ENCODE measurements at places on chromosomes 1 and 21. TPM values are rescaled to one million over a fixed set of nuclear protein-coding genes. Genes with fewer than 3 reads are reported as not detected.

GRCh38 chr1:110554871-110555801 lies 36.2 kb upstream of the KCNA10 start:
- H3K27me3 ChIP-seq = peaks cover 62% of the 10 kb centered on the region
- no peaks in the 10 kb centered on the region for H3K36me3 ChIP-seq
- no peaks in the 10 kb centered on the region for H3K4me1 ChIP-seq
- peak overlapping the region; percentile 5 for H3K4me3 ChIP-seq
- no peak overlapping the region for H3K27ac ChIP-seq

DNA sequence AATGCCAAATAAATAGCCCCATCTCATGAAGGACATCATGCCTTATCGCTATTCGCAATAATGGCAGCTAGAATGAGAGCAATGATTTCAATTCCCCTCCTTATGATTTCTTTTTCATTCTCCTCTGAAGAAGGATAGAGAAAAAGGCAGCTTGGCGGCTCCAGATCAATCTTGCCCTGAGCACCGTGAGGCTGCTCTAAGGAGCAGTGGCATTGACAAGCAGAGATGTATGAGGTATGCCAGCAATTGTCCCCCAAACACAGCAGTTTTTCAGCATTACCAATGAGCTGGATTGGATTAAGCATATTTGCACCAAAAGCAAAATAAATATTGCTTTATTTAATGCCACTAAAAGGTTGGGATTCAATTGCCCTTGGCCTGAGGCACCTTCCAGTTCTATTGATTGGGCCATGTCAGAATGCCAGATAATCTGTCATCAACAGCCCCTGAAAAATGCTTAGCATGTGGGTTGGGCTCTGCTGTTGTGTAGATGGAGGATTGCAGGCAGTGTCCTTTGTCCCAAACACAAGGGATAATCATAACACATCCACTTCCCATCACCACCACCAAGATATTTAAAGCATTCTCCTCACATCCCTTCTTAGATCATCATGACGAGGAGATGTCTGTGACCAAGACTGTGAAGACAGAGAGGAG lies 135.7 kb downstream of the BEND5 start:
- H3K4me3 ChIP-seq = no peak overlapping the region
- DNase-seq = no peak
- H3K27me3 ChIP-seq = peaks cover 43% of the 10 kb centered on the region

- no peak overlapping the region for H3K27ac ChIP-seq
- no peaks in the 10 kb centered on the region for H3K4me1 ChIP-seq
- no peak overlapping the region for H3K4me3 ChIP-seq
- H3K27me3 ChIP-seq = no peaks in the 10 kb centered on the region
Observed at GRCh38 chr1:5029136-5029535, 374.7 kb downstream of the AJAP1 start.

DNA sequence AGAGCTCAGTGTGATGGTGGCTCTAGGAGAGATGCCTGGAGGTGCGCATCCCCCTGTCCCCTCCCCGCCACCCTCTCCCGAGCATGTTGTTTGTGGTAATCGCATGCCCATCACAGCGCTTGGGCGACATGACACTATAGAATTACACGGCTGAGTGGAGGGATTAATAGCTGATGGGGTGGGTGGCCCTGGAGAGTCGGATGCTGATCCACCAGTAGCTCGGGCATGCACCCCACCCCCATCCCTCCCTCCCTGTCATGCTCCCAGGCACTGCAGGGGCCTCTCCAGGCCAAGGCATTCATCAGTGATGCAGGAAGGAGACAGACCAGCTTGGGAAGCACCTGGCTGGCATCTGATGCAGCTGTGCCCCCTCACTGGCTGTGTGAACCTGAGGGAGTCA lies 159.0 kb upstream of the IGSF21 start:
- H3K4me3 ChIP-seq = no peak overlapping the region
- no peaks in the 10 kb centered on the region for H3K4me1 ChIP-seq
- DNase-seq = no peak
- H3K27me3 ChIP-seq = peaks cover 30% of the 10 kb centered on the region
- H3K27ac ChIP-seq = no peak overlapping the region

GRCh38 chr1:181739214-181739613 lies 255.9 kb downstream of the CACNA1E start:
- DNase-seq = no peak
- peaks cover 8% of the 10 kb centered on the region for H3K4me1 ChIP-seq
- H3K36me3 ChIP-seq = peaks cover 2% of the 10 kb centered on the region
- no peak overlapping the region for H3K4me3 ChIP-seq

DNA sequence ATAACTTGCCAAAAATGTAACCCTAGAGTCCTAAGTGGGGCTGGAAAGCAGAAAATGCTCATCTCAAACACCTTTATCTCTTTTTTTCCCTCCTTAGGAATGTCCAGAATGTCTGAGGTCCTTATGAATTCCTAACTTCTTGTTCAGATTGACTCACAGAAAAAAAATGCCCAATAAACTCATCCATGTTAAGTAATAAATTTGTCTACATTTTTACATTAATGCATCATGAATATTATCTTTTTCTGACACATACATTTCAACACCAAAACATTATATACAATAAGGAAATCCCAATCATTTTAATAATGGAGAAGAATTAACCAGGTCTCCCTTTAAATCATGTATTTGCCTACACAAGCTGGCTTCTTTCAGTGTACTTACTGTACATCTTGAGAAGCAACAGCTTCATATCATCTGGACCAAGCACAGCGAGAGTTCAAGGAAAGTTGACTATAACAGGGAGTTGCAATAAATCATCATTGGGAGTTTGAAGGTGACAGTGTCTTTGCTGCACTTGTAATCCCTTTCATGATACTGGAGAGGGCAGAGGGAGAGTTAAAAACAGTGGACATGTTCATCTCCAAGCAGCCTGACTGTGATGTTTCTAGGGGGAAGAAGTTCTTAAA lies 565.2 kb downstream of the LTN1 start:
- no peaks in the 10 kb centered on the region for H3K27me3 ChIP-seq
- H3K36me3 ChIP-seq = no peaks in the 10 kb centered on the region
- peaks cover 40% of the 10 kb centered on the region for H3K4me1 ChIP-seq
- H3K27ac ChIP-seq = no peak overlapping the region
- no peak overlapping the region for H3K4me3 ChIP-seq

KLF18 gene
- total RNA-seq = not detected

MAP3K6 gene
- total RNA-seq = 54.0 TPM

SPRR2E gene
- total RNA-seq = not detected

Data from chondrocyte (in vitro differentiated cells).